Retinal pigment epithelial cell (primary cell): ENCODE measurements at places on chromosomes 5 and 9.

- DNase-seq, result no peak
These were observed 15.3 kb downstream of the PCDHGC5 start for GRCh38 chr5:141504216-141504615.

DNA sequence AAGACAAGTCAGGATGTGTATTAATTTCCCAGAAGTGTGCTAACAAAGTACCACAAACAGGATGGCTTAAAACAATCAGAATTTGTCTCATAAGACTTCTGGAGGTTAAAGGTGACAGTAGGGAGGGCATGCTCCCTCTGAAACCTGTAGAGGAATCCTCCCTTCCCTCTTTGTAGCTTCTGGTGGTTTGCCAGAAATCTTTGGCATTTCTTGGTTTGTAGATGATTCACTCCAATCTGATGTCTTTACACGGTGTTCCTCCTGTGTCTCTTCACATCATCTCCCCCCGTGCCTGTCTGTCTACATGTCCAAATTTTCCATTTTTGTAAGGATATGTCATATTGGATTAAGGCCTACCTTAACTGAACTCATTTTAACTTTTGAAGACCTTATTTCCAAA, 471.5 kb downstream of the ZNF608 start:
- no peak for DNase-seq

DNA sequence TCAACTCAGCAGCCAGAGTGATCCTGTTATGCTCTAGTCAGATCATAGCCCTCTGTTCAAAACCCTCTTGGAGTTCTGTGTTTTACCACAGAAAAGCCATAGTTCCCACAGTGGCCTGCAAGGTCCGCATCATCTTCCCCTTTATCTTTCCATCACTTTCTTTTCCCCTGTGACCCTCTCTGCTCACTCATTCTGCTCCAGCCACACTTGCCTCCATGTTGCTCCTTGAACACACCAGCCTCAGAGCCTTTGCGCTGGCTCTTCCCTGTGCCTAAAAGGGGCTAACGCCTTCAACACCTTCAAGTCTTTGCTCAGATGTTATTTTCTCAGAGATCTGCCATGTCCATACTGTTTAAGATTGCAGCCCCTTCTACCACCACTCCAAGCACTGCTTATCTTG, 26.3 kb downstream of the CSF2 start:
- DNase-seq, result no peak

DNA sequence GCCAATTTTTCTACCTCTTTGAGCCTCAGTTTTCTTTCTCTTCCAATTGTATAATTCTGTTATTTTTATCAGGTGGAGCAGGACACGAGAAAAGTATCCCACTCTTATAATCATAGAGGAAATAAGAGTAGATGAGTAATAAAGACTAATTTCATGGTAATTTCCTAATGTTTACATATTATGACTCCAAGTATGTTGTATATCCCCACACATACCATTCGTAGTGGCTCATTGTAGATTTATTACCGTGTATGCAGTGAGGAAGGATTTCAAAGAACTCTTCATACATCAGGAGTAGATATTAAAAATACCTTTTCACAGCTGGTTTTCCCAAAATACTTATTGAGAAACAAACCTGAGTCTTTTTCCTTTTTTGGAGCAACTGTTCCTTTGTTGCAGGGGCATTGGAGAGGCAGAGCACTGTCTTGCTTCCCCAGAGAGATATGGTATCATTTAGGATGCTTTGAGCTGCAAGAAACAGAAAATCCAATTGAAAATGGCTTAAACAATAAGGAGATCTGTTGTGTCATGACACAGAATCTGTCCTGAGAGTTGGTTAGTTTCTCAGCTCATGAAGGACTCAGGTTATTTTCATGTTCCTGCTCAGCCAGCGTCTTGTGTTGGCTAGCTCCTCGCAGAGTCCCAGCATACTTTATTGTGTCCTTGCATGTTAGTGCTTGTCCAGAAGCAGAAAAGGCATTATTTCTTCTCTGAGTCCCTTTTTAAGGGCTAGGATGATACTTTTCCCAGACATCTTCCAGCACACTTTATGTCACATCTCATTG, 291.2 kb downstream of the ARHGAP26 start:
- no peak for DNase-seq

GRCh38 chr5:34037726-34038125, 5.3 kb downstream of the C1QTNF3 start:
- DNase-seq, result no peak

DNA sequence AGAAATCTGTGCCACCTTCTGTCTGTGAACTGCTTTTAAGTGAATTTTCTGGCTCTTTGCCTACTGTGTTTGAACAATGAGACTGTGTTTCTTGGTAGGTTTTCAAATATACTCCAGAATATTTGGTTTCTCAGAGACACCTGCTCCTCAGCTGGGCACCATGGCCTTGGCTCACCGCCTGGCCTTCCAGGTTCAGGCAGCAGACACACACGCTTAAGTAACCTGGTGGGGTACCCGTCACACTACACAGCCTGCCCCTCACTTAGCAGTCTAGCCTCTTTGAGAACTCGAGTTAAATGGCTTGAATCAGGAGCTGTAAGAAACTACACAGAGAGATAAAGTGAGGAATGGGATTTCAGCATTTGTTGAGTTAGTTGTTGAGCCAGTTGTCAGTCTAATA, 530.5 kb downstream of the MTRR start:
- no peak for DNase-seq

- no peak for DNase-seq
These were observed 246.1 kb downstream of the KIF4B start for GRCh38 chr5:155259648-155260047.

DNA sequence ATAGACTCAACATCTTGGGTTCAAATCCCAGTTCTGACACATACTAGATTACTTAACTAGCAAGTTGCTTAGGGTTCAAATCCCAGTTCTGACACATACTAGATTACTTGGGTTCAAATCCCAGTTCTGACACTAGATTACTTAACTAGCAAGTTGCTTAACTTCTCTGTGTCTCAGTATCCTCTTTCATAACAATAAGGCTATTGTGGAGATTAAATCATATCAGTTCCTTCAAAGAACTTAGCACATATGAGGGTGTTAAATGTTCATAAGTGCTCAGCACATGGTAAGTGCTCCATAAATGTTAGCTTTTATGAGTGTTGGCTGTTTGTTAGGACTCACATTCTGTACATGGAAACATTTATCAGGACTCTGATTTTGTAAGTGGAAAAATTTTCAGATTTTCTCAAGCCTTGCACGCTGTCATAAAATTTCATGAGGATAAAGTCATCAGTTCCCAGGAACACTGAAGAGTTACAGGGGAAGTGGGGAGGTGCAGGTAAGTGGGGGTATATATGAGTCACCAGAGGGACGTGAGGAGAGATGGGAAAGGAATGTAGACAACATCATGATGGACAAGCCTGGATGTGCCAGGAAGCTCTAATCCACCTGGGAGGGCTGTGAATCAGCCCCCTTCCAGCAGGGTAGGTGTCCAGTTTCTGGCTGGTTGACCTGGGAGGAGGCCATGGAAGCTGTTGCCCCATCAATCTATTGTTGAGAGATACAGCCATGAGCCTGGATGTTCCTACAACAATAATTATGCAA, 532.2 kb upstream of the WWC1 start:
- no peak for DNase-seq

- peak; percentile 37 for DNase-seq
These were observed 262.4 kb upstream of the KIF2A start for GRCh38 chr5:62043289-62044280.

GRCh38 chr9:113966394-113966793, 90.3 kb downstream of the ZNF618 start:
- DNase-seq, result no peak

GRCh38 chr9:113798062-113799030, 77.8 kb upstream of the ZNF618 start:
- no peak for DNase-seq

- no peak for DNase-seq
These were observed 124.9 kb upstream of the GRIA1 start for GRCh38 chr5:153365547-153365946.

GRCh38 chr5:116032094-116032517, at the start of gene ARL14EPL:
TSS of gene ARL14EPL (plus strand) at chr5:116032472. CDS start at chr5:116051466, 18,994 bp downstream.
- DNase-seq, result peak; percentile 94

- DNase-seq, result no peak
These were observed 114.3 kb downstream of the CRB2 start for GRCh38 chr9:123470121-123470782.

DNA sequence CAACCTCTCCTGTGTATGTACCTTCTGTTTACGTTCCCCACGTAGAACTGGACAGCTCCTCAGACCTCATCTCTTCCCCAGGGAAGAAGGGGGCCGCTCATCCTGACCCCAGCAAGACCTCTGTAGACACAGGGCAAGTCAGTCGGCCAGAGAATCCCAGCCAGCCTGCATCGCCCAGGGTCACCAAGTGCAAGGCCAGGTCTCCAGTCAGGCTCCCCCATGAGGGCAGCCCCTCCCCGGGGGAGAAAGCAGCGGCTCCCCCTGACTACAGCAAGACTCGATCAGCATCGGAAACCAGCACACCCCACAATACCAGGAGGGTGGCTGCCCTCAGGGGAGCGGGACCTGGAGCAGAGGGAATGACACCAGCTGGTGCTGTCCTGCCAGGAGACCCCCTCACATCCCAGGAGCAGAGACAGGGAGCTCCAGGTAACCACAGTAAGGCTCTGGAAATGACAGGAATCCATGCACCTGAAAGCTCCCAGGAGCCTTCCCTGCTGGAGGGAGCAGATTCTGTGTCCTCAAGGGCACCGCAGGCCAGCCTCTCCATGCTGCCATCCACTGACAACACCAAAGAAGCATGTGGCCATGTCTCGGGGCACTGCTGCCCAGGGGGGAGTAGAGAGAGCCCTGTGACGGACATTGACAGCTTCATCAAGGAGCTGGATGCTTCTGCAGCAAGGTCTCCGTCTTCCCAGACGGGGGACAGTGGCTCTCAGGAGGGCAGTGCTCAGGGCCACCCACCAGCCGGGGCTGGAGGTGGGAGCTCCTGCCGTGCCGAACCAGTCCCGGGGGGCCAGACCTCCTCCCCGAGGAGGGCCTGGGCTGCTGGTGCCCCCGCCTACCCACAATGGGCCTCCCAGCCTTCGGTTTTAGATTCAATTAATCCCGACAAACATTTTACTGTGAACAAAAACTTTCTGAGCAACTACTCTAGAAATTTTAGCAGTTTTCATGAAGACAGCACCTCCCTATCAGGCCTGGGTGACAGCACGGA, 86.7 kb downstream of the GOLPH3 start:
- no peak for DNase-seq

GRCh38 chr9:83431101-83432060, 106.8 kb downstream of the FRMD3 start:
- no peak for DNase-seq

- DNase-seq, result no peak
These were observed 1087.9 kb upstream of the NUDT12 start for GRCh38 chr5:104650313-104651055.

- no peak for DNase-seq
These were observed 26.6 kb downstream of the DPYSL3 start for GRCh38 chr5:147483188-147483790.

GRCh38 chr9:137195525-137196220, 4.9 kb downstream of the TPRN start:
- no peak for DNase-seq

- no peak for DNase-seq
These were observed 624 bp downstream of the FBXW11 start for GRCh38 chr5:172005708-172006320.

DNA sequence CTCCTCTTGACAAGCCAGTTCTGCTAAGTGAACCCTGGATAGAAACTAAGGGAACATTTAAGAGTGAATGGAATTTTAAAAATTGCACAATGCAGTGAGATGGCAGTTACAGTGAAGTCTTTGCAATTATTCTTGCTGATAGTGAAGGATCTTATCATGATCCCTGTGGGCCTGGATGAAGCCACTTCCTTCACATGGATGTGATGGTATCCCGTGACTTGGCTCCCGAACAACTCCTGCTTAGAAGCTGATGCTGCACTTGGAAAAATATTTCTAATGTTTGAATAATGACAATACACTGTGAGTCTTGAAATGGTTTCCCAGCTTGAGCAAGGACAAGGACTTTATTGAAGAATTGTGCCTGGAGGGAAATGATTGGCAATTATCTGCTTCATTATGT, 49.2 kb upstream of the NTRK2 start:
- no peak for DNase-seq

- DNase-seq, result no peak
These were observed 17.9 kb upstream of the SPIN1 start for GRCh38 chr9:88370346-88370745.

GRCh38 chr5:140106101-140106500, 7.8 kb upstream of the PURA start:
- DNase-seq, result no peak

DNA sequence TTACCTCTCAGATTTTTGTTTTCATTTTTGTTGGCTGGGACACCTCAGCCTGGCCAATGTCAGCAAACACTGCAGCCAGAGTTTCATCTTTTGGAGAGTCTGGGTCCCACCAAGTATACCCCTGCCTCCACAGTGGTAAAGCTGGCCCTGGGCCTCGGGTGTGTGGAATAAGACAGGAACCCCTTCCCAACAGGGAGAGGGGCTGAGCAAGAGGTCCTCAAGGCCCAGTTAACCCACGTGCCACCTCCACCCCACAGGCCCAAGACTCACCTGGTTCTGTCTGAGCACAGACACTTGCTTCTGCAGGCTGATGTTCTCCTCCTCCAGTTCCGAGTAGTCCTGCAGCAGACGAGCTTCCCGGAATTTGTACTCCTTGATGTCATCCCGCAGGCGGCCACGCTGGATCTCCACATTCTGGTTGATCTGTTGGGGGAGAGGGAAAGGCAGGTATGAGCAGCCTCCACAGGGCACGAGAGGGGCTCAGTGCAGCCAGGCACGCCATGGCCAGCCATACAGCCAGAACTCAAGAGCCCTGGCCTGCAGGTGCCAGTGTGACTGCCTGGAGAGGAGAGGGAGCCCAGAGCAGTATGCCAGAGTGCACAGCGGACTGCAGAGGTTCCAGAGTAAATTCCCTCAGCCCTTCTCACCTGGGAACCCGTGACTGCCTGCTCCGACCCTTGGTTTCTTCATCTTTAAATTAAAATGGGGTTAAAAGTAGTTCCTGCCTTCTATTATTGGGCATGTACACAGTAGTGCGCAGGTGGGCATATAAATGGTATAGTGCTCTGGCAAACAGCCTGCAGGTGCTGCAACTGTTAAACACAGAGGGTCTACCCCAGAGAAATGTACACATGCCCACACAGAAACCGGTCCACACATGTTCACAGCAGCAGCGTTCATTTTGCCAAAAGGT, 42.0 kb downstream of the BICD2 start:
- no peak for DNase-seq

- no peak for DNase-seq
These were observed 267.6 kb downstream of the CETN3 start for GRCh38 chr5:90141984-90142383.
